Thoracic aorta endothelial cell (primary cell): ENCODE measurements at places on chromosomes 5 and 9. TPM values are rescaled to one million over a fixed set of nuclear protein-coding genes. Genes with fewer than 3 reads are reported as not detected.

Gene AQP7
- 0.13 TPM in 1 of 2 replicates, not detected in the other for total RNA-seq

Gene ANKRD18B
- total RNA-seq = 2.7 and 4.7 TPM in 2 replicates

Gene ST8SIA4
- 3.1 and 5.3 TPM in 2 replicates for total RNA-seq

Gene TAF11L8
- total RNA-seq = not detected in 2 replicates

Gene OR1Q1
- total RNA-seq = not detected in 2 replicates

Gene IL7R
- 2.1 and 3.7 TPM in 2 replicates for total RNA-seq

Gene FOXD4L4
- total RNA-seq = 0.29 TPM in 1 of 2 replicates, not detected in the other

Gene SSNA1
- total RNA-seq = 84.6 and 91.9 TPM in 2 replicates

Gene TNC
- 0.80 and 12.1 TPM in 2 replicates for total RNA-seq

Gene PCA3
- total RNA-seq = 2.0 and 2.2 TPM in 2 replicates

Gene NDUFAF2
- total RNA-seq = 30.7 and 42.9 TPM in 2 replicates

Gene FAM13B
- total RNA-seq = 28.5 and 33.1 TPM in 2 replicates

Gene PLAC8L1
- not detected in 2 replicates for total RNA-seq

Gene SOHLH1
- not detected in 2 replicates for total RNA-seq

Gene QRFP
- not detected in 2 replicates for total RNA-seq
